ENCODE measurements at places on chromosomes 7 and 10.

DNA sequence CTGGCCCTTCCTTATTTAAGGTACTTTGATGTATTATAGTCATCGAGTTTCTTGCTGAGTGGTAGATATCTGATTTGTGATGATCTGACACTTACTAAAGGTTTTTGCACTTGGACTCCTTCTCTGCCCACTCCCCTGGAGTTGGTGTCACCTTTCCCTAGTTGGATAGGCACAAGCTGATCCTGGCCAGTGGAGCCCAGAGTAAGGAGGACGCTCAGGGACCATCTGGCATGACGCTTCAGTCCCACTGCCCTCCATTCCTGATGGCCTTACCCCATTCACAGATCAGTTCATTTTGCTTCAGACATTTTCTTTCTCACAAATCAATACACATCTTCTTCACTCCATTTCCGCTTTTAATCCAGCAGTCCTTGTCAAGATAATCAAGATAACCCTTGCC is 20.1 kb downstream of the ASB15 start:
- DNase-seq = no peak

DNA sequence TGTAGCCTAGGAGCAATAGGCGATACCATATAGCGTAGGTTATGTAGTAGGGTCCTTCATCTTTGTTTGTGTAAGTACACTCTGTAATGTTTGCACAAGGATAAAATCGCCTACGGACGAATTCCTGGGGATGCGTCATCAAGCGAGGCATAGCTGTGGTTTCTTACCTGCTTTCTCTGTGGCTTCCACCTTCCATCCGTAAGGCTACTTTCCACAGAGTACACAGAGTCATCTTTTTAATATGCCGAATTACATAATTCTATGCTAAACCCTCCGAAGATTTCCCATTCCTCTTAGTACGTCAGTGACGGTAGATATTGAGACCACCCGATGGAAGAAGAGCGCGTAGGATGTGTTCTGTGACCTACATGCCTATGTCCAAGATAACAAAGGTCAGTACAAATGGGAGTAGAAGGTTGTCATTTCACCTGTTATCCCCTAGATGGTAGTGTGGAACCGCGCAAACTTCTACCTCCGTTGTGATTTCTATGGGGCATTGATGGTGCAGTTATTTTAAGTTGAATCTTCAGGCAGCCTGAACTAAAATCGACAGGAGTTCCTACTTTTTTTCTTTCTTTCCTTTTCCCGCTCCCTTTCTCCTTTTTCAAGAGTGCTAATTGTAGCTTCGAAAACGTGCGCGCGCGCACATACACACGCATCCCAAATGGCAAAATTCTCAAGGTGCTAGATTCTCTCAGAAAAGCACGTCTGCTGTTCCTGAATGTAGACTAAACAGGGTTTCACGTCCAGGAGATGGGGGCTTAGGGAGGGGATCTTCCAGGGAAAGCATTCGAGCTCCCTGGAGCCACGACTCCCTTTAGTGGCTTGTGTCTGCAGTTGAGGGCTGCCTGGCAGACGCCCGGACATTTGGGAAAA is 111.7 kb upstream of the MBL2 start:
- peak; percentile 19 for DNase-seq

DNA sequence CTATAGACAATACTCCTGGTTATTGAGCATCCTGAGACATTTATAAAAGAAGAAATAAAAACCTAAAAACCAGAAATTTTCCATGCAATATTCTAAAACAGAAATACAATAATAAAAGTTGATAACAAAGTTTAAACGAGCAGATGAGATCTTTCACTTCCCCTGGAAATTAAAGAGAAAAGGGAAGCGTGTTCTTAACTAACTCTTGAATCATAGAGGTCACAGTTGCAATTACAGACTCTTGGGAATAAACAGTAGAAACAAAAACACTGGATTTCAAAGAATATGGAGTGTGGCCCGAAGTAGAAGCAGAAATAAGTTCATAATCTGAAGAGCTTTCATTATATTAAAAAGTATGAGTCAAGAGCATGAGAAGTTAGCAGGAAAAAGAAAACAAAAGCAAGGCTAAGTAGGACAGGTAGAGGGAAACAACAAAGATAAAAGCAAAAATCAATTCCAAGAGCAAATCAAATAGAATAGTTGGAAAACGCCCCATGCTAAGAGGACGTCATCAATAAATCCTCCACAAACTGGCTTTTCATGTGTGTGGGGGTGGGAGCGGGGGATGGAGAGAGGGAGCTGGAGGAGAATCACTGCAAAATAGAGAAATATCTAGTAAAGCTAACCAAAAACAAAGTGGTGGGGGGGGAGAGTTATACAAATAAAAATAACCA is 55.2 kb upstream of the C10orf71 start:
- no peak for DNase-seq

GRCh38 chr7:71303566-71303965 is 171.6 kb downstream of the GALNT17 start:
- no peak for DNase-seq

DNA sequence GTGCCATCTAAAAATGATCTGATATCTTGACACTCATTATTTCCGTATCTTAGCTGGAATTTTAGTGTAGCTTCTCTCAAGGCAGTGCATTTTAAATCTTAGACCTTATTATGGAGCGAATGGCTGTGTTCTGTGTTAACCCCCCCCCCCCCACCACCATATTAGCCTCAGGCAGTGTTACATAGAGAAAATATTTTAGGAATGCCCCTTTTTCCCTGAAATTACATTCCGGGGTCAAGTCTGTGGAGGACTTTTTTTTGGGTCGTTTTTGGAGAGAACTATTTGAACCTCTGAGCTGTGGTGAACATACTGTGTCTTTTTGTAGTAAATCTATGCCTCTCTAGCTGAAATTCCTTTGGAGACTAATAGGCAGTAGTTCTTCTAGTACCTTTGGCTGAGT is 3.1 kb downstream of the CCDC126 start:
- no peak for DNase-seq

- no peak for DNase-seq
Observed at GRCh38 chr7:51161937-51162336, 154.7 kb downstream of the COBL start.

GRCh38 chr10:96252730-96253129 is 18.6 kb downstream of the BLNK start:
- DNase-seq = no peak

DNA sequence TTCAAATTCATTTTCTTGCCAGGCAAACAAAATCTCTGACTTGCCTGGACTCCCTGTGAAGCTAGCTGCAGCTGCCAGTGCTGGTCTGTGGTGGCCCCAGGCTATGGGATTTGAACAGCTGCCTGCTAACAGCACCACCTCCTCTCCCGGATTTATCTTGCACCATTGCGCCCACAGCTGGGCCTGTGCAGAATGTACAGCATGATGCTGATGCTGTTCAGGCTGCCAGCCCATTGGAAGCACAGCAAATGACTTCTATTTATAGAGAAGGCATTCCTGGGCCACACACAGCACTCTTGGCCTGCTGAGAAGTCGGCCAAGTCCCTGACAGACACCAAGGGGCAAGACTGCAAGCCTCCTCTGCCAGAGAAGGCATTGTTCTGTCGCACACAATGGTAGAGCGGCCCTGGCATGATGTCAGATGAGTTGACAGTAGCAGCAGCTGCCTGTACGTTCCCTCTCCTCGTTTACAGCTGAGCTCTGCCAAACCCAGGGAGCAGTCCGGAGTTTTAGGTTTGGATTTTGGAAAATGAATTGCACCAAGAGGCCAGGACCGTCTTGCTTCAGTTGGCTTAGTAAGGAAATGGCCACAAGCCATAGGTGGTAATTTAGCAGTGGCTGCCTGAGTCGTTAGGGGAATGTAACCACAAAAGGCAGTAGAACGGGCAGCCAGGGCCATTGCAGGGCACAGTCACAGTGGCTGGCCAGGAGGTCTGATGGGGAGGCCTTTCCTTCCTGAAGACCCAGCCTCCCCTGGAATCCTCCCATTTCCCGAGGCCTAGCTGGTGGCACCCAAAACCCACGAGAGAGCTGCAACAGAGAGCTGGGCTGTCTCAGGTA is 38.5 kb downstream of the MTURN start:
- no peak for DNase-seq

DNA sequence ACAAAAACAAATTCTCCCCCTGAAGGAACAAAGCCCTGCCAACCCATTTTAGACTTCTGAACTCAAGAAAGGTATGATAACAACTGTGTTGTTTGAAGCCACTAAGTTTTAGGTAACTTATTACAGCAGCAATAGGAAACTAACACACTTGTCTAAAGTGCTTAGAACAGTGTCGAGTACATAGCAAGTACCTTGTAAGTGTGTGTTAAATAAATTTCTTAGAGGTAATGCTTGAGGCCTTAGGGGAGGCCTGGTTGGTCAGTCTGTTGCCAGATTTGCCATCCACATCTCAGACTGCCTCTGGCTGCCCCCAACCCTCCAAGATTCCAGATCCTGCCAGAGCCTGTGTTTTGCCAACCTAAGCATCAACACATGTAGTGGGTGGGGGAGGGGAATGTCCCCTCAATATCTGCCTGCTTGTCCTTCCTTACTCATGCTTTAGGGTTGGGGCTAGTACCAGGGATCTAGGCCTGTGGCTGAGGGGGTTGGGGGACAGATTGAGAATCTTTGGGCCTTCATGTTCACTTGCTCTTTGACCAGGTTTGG is 27.1 kb upstream of the PAX2 start:
- DNase-seq = no peak

DNA sequence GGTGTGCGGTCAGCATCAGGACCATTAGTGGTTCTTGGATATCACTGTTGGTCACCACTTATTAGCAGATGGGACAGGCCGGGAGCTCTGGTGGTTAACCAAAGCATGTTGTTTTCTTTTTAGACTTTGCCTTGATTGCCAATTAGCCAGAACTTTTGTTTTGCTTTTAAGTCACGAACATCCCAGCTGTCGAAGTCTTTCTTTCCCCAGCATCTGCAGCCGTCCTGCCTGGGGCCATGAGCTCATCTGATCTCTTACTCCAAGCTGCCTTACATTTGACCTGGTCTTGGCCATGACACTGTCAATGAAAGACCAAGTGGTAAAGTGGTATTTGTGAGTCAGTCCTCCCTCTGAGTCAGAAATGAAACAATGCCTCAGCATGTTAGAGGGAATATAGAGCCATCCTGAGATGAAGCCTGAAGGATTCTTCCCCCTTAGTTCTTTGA is 53.9 kb upstream of the CREB5 start:
- no peak for DNase-seq

- DNase-seq = no peak
Observed at GRCh38 chr10:95543459-95543858, 17.7 kb downstream of the SORBS1 start.

GRCh38 chr10:91210435-91210834 is 10.0 kb upstream of the PCGF5 start:
- DNase-seq = peak; percentile 53

DNA sequence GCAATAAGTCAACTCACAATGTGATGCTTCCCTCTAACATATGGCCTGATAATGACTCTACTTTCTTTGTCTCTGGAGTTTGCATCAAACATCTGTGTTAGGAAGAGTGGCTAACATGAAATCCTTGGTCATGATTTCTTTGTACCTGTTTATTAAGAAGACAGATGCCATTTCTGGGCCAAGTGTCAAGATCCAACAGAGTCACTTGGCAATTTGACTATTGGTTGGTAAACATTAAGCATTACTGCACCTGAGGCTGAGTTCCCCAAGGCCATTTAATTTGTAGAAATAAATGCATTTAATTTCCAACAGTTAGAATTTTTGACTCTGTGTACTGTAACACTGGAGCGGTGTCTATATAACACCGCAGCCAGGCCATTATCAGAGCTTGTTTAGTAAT is 403.7 kb downstream of the GALNT17 start:
- no peak for DNase-seq

- no peak for DNase-seq
Observed at GRCh38 chr7:127146746-127147536, 105.8 kb downstream of the GRM8 start.

GRCh38 chr10:122164023-122164601 is 107.0 kb upstream of the BTBD16 start:
- DNase-seq = no peak

DNA sequence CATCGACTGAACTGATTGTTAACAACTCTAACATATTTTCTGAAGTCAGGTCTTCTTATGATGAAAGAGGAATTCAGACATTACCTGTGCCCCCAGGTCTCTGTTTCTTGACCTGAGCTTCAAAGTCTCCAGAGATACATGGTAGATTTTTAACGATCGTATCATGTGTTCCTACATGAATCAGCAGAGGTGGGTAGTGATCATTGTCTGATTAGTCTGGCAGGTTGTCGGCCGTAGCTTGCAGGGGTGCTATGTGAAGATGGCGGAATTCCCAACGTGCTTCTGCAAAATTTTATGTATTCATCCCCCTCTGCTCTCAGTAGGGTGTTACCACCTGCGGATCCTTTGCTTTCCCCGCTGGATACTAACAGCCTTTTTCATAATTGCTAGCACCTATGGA is 581.9 kb downstream of the GATA3 start:
- DNase-seq = no peak

DNA sequence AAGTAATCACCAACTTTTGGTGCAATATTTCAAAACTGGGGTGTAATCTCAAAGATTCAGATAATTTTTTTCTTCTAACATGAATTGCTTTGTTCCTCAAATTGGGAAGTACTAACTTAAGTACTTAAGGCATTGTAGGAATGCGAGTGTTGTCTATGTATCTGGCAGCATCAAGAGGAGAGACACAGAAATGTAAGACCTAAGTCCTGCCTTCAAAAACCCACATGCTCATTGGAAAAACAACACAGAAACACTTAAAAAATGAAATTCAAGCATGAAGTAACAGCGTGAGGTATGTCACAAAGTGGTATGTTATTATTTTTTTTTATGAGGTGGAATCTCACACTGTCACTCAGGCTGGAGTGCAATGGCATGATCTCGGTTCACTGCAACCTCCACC is 288.5 kb downstream of the ZEB1 start:
- DNase-seq = no peak

- DNase-seq = no peak
Observed at GRCh38 chr7:38317515-38317914, 44.1 kb upstream of the TARP start.

DNA sequence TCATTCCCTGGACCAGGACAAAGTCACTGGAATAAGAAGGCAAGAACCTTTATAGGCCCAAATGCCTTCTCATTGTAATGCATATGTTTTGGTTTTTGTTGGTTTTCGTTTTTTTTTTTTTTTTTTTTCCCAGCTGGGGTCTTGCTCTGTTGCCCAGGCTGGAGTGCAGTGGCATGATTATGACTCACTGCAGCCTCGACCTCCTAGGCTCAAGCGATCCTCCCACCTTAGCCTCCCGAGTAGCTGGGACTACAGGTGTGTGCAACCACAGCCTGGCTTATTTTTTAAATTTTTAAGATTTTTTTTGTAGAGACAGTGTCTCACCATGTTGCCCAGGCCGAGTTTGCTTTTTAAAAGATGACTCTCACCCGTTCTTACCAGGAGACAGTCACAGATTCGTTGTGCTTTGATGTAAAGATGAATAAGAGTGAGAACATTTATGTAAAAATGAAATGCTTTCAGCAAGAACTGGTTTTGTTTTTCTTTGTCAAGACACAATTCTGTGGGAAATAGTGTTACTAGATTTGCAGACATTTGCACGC is 7.6 kb downstream of the IQCE start:
- DNase-seq = no peak

All from GM06990 (cell line).